Jurkat, Clone E6-1 (cell line): ENCODE measurements at places on chromosomes 13 and 19.

- no peak for DNase-seq
Measured at GRCh38 chr13:28429685-28430290, 65.1 kb downstream of the FLT1 start.

DNA sequence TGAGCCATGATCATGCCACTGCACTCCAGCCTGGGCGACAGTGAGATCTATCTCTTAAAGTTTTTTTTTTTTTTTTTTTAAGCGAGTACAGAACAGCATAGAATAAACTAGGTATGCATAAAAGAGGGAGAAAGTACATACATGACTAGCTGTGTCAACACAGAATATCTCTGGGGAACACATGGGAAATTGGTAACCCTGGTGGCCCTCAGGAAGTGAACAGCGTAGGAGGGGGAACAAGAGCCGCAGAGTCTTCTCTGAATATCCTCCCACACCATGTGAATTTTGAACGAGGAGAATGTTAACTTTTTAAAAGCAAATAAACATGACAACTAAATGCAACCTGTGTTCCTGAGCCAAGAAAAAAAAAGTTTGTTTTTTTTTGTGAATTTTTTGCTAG lies 15.2 kb downstream of the PHLDB3 start:
- no peak for DNase-seq

DNA sequence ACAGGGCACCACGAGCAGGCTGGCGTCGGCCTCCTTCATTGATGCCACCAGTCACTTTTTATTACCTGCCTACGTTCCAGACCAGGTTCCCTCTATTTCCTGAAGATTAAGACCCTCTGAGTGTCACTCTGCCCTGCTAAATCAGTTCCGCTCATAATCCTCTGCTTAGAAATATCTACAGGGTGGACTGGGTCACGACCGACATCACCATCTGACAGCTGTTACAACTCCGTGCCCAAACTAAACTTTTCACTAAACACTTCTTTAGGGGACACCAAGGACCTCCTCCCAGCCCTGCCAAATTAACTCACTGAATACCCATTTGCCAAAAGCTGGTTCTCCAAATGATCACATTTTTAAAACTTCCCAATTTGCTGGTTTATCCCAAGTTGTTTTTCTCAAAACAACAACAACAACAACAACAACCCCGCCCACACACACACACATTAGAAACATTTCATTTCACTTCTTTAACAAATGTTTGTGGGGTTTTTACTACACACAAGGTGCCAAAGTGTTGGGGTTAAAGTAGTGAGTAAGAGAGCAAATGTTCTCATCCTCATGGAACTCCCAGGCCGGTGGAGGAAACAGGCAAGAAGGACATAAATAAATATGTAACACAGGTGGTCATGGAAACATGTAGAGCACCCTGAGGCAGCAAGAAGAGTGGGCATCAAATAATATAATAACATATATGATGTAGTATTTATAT lies 72.0 kb upstream of the PEG3 start:
- DNase-seq = no peak

DNA sequence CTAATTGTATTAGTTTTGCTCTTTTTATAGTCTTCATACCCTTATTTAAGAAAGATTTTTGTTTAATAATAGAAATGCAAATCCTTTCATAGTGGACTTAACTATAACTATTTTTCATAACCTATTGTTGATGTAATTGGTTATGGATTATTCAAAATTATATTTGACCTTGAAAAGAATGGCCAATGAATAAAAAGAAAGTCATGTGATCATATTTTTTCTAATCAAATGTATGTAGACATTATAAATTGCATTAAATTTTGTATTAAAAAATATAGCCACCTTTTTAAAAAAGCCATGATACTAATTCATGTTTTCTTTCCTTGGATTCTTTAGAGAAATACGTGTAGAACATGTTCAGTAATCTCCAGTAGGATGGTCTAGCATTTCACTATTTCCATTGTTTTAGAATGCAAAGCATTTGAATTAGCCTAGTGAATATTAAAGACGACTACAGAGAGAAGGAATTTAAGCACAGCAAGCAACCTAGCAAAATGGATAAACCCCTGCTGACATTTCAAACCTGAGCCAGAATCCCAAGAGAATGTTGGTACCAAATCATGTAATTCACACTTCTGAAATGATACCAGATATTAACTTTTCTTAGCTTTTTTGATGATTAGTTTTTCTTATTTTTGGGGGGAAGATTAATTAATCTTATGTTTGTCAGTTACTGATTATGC lies 1297.4 kb upstream of the MIR17HG start:
- DNase-seq = no peak

GRCh38 chr13:49625392-49626079 lies 2.8 kb upstream of the ARL11 start:
- no peak for DNase-seq

DNA sequence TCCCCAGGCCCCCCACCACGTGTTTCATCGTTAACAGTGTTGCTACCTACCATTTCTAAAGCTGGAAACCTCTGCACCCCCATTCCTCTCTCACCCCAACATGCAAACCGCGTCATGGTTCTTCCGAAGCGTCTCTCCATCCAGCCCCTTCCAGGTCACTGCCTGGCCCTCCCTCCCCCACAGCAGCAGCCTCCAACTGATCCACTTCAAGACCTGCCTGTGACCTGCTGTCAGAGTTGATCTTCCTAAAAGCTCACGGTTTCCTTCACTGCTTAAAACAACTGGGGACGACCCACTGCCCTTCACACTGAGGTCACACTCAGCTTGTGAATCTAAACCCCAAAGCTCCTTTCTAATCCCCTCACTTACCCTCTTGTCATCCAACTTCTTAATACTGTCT lies 47.7 kb downstream of the STK24 start:
- DNase-seq = no peak

DNA sequence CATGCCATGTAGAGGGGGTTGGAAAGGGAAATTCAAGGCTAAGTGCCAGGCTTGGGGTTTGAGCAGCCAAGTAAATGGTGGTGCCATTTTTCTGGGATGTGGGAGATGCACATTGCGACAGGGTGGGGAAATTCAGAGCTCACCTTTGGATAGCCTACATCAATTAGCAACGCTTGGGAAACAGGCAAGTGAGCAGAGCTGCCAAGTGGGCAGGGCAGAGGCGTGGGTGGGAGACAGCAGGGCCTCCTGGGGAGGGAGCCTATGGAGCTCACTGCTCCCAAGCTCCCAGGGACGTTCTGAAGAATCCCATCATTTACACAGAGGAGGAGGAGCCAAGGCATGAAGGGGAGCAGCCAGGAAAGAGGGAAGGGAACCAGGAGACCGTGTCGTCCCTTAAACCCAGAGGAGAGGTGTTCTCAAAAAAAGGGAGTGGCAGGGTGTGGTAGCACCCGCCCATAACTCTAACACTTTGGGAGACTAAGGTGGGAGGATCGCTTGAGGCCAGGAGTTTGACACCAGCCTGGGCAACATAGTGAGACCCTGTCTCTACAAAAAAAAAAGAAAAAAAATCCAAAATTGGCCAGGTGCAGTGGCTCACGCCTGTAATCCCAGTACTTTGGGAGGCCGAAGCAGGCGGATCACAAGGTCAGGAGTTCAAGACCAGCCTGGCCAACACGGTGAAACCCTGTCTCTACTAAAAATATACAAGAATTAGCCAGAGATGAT lies 11.5 kb upstream of the CCNE1 start:
- no peak for DNase-seq

GRCh38 chr13:76758738-76759137 lies 127.5 kb downstream of the KCTD12 start:
- no peak for DNase-seq

DNA sequence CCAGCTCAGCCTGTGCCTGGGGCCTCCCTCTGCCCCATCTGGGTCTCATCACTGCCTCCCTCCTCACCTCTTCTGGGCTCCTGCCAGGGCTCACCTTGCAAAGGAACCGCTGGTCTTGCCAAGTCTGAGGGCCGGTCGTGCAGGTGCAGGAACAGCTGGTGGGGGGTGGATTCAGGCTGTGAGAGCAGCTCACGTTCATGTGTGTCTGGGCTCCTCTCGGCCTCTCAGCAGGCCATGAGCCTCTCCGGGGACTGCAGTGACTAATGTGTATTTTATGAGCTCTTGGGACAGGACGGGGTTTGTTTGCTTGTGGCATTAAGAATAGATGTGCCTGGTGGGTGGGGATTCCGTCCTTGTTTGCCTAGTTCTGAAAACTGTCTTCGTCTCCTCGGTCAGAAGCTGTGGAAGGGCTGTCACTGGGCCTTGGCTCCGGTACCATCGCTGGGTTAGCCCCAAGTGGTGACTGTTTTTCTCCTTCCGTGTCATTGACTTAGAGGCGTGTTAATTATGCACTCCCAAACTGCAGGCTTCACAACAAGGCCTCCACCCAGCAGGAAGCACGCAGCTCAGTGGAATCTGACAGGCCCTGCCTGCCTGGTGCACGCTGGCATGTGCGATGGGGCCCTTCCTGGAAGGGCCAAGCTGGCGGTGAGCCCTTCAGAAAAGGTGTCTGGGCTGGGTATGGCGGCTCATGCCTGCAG lies 77.6 kb downstream of the KDM4B start:
- no peak for DNase-seq

- no peak for DNase-seq
Measured at GRCh38 chr13:91704398-91704797, 306.0 kb downstream of the GPC5 start.

DNA sequence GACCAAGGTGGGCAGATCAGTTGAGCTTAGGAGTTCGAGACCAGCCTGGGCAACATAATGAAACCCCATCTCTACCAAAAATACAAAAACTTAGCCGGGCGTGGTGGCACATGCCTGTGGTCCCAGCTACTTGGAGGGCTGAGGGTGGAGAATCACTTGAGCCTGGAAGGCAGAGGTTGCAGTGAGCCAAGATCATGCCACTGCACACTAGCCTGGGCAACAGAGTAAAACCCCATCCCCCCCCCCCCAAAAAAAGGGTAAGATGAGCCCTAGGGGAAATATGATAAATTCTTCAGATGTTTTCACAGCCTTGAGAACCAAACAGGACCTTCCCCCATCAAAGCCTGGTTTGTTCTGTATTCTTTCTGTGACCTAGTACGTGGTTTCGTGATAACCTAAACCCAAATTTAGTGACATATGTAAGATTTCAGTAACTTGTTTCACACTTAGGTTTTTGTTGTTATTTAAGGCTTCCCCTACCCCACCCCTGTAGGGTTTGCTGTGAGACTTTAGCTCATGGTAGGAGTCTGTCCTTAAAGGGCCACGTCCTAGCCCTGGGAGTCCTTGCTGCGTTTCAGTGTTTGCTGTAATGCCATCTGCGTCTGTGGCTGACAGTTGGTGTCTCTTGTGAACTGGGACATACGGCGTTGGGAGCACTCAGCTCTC lies 49.6 kb downstream of the MYO9B start:
- DNase-seq = peak; percentile 71

- DNase-seq = no peak
Measured at GRCh38 chr19:43705729-43706128, 10.1 kb upstream of the IRGC start.

GRCh38 chr13:113929628-113930615 lies 44.0 kb downstream of the C13orf46 start:
- no peak for DNase-seq

DNA sequence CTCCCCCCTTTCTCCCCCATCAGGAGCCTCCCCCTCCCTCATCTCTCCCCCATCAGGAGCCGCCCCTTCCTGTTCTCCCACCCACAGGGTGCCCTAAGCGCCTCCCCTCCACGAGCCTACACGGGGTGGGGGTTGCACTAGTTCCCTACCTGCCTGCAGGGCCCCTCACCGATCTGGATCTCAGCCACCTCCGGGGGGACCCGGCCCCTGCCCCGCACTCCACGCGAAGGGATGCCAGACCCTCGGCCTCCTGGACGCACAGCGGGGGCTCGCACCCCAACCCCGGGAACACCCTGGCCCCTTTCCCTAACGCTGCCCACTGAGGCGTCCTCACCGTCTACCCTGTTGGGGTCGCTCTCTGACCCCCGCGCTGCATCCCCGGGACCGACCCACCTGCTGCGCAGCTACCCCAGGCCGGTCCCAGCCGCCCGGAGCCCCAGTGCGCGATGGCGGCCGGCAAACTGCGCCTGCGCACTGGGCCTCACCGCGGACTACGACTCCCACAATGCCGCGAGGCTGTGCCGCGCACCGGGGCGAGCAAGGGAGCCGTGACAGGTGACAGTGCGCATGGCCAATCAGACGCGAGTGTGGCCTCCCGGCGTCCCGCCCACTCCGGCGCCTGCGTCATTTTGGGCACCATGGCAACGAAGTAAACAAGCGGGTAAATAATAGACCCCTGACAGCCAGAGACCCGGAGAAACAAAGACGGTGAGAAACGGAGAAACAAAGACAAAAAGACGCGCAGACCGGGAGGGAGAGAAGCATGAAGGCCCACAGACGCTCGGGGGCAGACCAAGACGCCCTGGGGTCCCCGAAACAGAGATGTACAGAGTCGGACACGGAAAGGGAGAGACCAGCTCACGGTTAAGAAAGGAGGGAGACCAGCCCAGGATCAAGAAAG lies at the start of gene ZSCAN18:
Gene ZSCAN18, minus strand, starts transcription at position 451 of the 901 bp plus-strand sequence. CDS start 7,964 bp downstream, outside the sequence.
- DNase-seq = peak; percentile 91

- DNase-seq = no peak
Measured at GRCh38 chr13:107348925-107349324, 781.0 kb upstream of the ARGLU1 start.

DNA sequence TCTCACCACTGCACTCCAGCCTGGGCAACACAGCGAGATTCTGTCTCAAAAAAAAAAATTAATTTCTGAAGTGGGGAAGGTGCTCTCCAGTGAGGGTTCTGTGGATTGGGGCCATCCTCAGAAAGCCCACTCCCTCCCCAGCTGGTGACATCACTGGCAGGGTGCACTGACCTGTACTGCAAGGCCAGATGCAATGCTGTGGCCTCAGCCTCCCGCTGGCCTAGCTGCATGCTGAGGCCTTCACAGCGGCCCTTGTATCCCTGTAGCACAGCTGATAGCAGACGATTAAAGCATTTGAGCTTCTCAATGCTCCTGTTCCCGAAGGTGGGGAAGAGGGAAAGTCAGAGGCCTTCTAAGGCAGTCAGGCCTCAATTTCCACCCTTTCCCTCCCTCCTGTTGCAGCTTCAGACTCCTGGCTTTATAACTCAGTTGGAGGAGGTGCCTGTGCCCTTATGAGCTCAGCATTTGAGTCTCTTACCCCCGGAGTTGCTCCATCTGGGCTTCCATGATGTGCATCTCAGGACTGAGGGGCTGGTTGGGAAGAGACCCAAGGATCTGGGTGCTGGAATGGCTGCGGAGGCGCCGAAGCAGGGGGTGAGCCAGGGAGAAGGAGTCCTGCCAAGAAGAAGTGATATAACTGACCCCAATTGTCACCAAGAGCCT lies 5.3 kb downstream of the USHBP1 start:
- DNase-seq = no peak

- DNase-seq = no peak
Measured at GRCh38 chr13:98546402-98546801, 30.5 kb downstream of the STK24 start.

DNA sequence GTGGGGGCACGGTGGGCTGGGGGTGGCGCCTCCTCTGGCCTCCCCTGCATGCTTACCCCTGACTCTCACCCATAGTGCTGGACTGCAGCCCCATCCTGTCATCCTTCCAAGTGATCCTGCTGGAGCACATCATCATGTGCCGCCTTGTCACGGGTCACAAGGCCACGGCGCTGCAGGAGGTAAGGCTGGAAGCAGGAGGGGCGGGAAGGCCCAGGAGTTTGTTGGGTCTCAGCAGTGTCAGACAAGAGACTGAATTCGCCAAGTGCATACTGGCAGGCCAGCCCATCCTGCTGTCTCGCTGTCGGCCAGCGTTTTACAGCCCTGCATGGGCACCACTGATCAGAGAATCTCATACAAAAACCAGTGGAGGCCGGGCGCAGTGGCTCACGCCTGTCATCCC lies 23.1 kb downstream of the MAU2 start:
- DNase-seq = no peak
